ENCODE measurements at places on chromosomes 4 and X.

DNA sequence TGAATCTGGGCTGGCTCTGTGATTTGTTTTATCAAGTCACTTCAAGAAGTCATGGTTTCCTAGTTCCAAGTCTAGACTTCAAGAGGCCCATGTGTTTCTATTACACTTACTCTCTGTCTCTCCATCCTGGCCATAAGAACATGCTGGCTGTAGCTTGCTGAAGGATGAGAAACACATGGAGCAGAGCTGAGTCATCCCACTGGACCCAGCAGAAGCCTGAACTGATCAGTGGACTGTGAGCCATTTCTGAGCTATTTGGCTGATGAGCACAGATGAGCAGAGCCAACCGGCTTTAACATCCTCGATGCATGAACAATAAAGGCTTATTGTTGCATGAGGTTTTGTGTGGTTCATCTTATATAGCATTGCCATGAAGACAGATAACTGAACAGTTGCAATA lies 290.6 kb upstream of the BOD1L1 start:
- DNase-seq: no peak

DNA sequence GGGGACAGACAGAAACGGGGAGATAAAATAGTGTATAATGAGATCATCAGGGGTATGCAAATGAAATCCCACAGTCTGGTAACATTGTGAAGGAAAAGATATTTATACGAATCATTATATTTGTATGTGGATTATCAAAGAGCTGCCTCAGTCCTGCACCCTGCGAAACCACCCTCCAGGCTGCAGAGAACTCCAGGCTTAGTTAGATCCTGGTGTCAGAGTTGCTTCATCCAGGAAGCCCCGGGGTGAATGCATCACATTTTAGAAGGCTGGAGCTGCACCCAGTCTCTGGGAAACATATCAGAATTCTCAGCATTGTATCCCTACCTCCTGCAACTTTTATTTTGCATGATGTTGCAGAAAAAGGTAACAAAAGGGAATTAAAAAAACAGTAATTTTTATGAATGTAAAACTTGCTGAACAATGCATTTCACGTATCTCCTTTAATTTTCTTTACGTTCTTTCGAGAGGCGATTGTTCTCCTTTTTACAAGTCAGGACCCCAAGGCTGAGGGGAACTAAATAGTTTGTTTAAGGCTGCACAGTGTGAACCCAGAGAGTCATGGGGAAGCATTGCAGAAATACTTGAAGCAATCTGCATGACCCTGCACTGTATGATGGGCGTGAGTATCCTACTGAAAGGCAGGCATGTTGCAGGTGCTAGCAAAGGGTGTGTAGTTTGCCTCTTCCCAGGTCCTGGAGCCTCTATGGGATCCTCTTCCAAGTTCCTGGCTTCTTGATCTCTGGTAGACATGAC lies 299.5 kb upstream of the CLNK start:
- no peak for DNase-seq

DNA sequence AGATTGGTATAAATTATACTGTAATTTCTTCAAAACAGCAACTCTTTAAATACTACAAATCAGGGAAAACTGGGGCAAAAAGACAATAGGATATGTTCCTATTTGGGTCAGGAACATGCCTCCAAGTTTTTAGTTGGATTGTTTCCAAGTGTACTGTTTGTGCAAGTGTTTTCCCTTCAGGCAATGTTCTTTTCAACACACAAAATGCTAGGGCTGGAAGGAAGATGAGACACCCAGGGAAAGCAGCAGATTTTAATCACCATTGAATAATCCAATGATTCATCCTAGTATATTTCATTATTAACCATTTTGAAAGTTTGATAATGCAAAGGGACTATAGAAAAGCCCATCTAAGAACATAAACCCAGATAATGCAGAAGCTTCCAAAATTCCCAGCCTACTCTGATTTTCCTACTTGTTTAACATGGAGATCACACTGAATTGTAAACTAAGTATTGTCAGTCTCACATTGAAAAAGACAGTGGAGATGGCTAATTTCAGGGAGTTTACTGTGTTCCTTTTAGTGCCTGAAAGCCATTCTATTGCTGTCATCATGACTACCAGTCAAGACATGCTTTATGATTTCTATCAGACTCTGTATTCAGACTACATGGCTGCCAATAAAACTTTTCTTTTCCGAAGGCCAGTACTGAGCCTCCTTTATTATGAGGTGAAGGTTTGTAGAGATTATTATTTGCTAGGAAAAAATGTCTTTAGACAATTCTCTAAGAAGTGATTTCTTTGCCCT lies 38.6 kb downstream of the COL4A6 start:
- no peak for DNase-seq

DNA sequence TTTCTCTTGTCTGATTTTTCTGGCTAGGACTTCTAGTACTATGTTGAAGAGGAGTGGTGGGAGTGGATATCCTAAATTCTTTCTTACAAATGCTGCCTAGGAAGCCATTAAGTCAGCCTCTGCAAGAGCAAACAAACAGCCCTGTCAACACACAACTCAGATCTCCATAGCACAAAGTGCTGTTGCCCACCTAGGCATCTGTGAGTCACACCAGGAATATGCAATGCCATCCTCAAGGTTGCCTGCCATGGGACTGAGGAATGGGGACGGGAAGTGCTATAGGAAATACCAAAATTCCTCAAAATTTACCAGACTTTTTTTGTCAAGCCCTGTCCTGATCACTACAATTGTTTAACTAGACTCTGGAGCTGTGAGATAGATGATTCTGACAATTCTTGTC lies 466.9 kb downstream of the FSTL5 start:
- DNase-seq: no peak

GRCh38 chrX:40174001-40174853 lies 76.5 kb upstream of the BCOR start:
- peak; percentile 36 for DNase-seq

DNA sequence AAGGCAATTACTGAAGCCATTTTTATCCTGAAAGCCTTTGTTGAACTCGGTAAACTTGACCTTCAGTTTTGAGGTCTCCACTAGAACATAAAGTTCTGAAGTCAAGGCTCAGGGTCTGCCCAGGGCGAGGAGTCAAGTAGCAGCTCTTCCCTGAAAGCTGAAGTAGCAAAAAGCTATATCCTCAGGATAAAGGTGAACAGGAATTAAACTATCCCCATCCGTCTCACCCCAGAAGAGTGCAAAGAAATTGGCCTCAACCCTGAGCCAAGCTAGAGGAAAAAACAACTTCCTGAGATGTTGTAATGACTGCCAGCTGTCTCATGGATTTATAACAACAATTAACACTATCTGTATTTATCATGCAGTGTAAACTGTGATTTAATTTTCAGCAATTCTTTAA lies 590.8 kb downstream of the SPRY1 start:
- DNase-seq: no peak

- no peak for DNase-seq
Measured at GRCh38 chr4:8136529-8136928, 22.1 kb downstream of the ABLIM2 start.

DNA sequence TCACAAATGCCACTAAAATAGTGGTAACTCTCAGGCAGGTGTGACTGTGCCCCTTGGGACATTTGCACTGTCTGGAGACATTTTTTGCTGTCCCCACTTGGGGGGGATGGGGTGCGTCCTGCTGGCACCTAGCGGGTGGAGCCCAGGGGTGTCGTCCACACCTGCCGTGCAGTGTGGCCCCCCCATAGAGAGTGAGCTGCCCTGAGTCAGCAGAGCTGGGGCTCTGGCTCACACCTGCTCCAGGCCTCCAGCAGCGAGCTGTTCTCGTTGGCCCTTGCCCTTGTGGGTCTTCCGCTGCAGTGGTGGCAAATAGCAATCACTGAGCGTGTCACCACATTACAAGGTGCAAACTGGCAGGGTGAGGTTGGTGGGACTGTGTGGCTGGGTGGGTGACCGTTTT lies 64.6 kb downstream of the CLDN34 start:
- no peak for DNase-seq

GRCh38 chrX:28675173-28675572 lies 87.9 kb downstream of the IL1RAPL1 start:
- no peak for DNase-seq

All from CD8-positive, alpha-beta T cell (primary cell).